ENCODE measurements at places on chromosomes 1 and 21. TPM values are rescaled to one million over a fixed set of nuclear protein-coding genes. Genes with fewer than 3 reads are reported as not detected.

TMPRSS2 gene
- total RNA-seq: 0.05 TPM

CREG1 gene
- total RNA-seq: 93.8 TPM

EDN2 gene
- 2.6 TPM for total RNA-seq

DCDC2B gene
- total RNA-seq: not detected

ADAM30 gene
- total RNA-seq: not detected

MROH9 gene
- not detected for total RNA-seq

- DNase-seq: no peak
These were observed 134.2 kb downstream of the ROR1 start for GRCh38 chr1:63908016-63908415.

DNA sequence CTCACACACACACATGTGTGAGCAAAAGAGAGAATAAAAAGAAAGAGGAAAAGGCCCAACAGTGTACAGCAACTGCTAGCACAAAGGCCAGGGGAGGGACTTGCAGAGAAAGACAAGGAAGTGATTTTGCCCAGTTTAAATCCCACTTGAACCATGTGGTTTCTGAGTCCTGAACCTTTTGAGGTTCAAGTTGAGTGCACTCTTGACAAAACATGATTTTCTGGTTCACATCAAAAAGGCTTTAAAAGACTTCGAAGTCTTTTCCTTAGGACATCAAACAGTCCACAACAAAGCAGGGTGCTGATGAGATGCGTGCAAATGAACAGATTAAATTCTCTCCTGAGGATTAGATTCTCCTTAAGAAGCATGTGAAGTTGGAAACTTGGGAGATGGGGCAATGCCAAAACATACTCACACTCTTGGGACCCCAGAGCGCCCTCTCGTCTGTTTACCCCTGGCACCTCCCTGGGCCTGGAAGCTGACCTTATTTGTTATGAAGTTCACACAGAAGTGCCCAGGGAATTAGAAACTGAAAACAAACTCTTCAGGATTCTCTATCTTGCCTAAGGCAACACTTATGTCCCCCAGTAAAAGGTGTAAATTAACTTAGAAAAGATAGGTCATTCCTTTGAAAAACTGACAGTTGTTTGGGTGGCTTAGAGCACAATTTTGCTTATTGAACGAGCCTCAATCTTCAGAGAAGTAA is 31.5 kb downstream of the RNF220 start:
- DNase-seq: no peak

DNA sequence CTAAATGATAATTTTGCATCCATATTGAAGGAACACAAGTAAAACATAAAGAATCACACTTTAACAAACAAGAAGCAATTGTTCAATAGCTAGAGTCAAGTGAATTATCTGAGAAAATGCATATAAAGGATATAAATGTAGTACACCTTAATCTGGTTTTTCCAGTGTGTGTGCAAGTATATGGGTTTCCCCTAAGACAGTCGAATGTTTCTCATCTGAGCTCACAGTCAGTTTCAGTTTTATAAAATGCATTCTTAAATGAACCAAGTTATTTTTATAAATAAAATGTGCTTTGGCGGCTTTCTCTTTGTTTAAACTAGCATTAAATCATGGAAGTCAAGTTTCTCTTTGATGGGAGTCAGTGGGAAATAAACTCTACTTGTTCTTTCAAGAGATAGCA is 125.9 kb downstream of the PTPRC start:
- no peak for DNase-seq

- DNase-seq: no peak
These were observed 509 bp downstream of the ADAMTS4 start for GRCh38 chr1:161198194-161198896.

DNA sequence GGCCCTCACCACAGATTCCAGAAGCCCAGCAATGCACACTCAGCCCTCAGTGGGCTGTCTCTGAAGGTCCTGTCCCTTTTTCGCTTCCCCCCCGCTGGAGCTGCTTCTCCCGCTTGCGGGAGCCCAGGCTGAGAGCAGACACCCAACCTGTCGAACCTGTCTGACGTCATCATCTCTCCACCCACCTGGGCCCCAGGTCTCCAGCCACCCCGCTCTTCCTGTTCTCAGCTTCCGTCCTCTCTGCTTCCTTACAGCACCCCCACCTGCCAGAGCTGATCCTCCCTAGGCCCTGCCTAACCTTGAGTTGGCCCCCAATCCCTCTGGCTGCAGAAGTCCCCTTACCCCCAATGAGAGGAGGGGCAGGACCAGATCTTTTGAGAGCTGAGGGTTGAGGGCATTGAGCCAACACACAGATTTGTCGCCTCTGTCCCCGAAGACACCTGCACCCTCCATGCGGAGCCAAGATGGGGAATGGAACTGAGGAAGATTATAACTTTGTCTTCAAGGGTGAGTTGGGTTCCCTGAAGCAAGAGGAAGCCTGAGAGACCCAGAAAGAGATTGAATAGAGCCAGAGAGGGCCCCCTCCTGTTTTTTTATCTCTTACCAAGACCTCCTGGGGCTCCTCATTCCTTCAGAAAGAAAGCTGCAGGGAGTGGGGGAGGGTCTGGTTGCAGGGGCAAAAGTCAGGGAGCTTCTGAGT is at the start of gene RAB25:
TSS of gene RAB25 (plus strand) at position 224 of the 700 bp plus-strand sequence. CDS start at position 465, 241 bp downstream.
- DNase-seq: no peak

- DNase-seq: no peak
These were observed 132.9 kb upstream of the BMP8A start for GRCh38 chr1:39358491-39358890.

GRCh38 chr1:6112690-6113005 is 67.0 kb downstream of the KCNAB2 start:
- DNase-seq: no peak

Measured in A172 (cell line).